ENCODE measurements at places on chromosomes 1 and 21.

DNA sequence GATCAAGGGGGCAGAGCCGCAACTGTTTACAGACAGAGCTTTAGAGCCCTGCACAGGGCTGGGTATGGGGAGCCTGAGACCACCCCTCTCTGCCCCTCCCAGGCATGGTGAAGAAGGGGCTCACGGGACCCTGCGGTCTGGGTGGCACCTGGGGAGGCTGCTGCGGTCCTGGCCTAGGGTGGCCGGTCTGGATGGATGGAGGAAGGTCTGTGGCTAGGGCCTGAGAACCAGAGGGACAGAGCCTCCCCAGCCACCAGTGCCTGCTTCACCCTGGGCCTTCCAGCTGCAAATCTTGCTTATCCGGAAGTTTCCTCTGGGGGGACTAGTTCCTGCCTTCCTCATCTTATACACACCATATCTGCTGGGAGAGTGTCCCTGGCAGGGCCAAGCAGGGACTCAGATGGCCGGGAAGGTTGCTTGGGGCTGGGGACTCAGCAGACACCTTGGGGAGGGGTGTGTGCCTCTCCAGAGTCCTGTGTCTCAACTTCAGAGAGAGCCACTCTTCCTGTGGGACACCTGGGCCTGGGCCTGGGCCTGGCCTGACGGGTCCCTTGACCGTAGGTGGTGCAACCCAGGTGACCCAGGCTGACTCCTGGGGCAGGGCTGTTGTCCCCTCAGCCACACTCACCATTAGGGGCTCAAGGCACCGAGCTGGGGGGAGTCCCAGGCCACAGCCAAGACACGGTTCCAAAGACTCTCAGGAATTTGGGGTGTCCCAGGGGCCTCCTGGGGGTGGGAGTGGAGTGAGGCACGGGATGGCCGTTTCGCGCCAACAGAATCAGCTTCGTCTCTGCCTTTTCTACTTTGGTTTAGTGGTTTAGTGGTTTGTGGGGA, 52.0 kb upstream of the ACTRT2 start:
- no peak for DNase-seq

DNA sequence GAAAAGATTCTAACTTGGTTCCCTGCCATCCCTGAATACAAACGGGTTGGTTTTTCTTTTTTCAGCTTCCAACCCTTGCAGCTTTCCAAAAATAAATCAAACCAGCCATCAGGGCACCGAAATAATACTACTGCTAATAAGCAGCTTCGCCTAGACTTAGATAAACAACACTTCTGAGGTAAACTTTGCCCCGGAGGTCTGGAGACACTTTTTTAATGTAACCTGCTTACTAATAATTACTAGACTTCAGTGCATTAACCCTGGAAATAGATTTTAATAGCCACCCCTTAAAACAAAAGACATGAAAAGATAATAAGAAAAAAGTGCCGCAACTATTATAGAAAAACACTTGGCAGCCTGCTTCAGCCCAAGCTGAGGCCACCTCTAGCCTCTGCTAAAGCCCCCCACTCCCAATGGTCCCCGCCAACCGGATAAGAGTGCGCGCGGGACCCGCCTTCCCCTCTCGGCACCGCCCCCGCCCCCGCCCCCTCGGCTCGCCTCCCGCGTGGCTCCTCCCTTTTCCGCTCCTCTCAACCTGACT, 405 bp upstream of the GADD45A start:
- DNase-seq, result no peak

GRCh38 chr1:201450721-201451291, 18.2 kb downstream of the PHLDA3 start:
- DNase-seq, result peak; percentile 39

DNA sequence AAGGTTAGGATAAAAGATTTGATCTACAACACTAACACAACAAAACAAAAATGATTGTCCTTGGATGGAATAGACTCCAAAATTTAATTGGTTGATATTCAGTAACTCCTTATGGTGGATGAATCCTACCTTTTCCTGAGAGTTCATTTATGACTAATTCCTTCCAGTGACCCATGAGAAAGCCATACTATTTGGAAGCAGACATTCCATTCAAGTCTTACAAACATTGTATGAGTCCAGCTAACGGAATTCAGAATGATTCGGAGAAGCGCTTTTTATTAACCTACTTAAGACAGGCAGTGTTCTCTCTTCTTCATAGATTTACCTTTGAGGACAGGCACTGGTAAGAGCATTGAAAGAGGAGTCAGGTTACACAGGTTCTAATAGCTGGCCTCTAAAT, 155.6 kb upstream of the ZNF648 start:
- DNase-seq, result no peak

- no peak for DNase-seq
These were observed 471.7 kb upstream of the ADGRL2 start for GRCh38 chr1:81329041-81329440.

DNA sequence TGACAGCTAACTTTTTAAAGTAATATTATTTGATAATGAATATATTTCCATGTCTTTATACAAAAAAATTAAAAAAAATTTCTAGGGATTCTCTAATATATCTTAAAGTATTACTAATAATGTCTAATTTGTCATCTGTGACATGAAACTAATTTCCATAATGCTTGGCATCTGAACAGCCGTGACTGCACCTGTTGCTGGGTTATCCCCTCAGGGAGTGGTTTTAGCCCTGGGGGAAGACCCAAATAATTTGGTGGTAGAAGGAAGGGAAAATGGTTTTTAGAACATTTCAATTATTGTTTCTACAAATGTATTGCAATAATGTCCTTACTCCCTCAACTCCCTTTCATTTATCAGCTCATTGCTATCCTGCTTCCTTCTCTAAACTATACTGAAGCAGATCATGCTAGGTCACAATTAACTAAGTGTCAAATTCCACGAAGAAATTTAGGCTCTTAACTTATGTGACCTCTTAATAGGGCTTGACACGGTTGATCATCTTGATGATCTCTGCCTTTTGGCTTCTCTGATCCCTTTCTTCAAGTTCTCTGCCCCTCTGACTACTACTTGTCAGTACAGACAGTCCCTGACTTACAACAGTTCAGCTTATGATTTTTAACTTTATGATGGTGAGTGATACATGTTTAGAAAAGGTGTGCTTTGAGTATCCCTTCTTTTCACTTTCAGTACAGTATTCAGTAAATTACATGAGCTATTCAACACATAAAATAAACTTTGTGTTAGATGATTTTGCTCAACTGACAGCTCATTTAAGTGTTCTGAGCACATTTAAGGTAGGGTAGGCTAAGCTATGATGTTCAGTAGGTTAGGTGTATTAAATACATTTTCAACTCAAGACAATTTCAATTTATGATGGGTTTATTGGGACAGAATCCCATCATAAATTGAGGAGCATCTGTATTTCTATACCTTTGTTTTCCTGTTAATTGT, 26.4 kb upstream of the DPH5 start:
- DNase-seq, result no peak

Data from WTC11 (cell line).